ENCODE measurements at places on chromosomes 7 and 10.

GRCh38 chr7:69696054-69696591 lies 97.8 kb downstream of the AUTS2 start:
- DNase-seq: no peak

DNA sequence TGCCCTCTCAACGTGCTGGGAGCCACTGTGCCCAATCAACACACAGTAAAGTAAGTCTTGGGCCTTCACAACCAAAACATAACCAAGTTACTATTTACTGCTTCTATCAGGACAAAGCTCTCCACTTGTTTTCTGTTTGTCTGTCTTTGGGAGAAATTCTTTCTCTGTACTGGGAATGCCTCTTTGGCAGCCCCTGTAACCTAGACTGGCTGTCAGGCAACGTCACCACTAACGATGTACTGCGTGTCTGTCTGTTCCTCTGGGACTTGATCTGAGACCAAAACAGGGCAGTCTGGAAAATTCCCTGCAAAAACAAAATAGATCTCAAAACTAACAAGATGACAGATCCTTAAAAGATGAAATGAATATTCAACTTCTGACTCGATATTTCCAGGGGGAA lies 113.0 kb downstream of the SMURF1 start:
- DNase-seq: no peak

GRCh38 chr7:151218170-151218569 lies 7.9 kb upstream of the H2BK1 start:
- DNase-seq: no peak

DNA sequence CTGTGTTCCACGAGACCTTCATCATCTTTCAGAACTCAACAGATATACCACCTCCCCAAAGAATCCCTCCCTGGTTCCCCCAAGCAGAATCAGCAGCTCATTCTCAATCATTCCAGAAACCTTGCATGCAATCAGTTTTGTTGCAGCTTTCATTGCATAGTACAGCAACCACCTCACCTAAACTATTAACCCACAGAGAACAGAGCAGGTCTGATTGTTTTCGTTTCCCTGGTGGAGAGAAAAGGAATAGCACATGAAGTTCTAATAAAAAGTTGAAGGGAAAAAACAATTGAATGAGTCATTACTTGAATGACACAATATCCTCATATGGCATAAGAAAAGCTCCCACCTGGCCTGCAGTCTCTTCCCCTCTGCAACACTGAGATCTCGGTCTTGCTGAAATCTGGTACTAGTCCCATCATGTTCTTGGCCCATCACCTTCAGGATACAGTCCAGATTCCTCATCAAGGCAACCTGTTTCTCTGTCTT lies 147.1 kb upstream of the GDF10 start:
- DNase-seq: no peak

DNA sequence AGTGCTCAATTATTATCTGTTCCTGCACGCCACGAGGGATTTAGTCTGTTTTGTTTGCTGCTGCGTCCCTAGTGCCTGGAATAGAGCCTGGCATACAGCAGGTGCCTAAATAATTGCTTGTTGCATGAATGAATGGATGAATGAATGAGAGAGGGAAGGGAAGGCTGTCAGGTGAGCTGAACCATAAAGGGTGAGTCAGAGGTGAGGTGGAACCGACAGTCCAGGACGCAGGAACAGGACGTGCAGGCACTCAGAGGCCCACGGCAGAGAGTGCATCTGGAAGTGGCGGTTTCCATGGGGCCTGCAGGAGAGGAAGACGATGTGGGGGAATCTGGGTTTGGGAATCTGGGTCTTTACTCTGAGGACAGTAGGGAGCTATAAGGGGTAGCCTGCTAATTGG lies 17.7 kb upstream of the PPIF start:
- DNase-seq: no peak

DNA sequence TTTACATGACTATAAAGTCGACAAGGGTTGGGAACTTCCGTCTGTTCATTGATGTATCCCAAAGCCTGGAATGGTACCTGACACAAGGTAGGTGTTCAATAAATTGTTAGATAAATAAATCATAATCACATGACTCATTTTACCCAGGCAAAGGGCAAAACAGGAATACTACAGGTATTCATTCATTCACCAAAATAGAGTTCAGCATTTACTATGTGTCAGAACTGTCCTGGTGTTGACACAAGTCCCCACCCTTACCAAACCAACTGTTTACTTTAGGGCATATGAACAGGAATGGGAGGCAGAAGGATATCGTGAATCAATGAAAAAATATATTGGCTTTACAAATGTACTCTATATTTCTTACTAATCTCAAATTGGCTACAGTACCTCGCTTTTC lies 666 bp upstream of the YAE1 start:
- no peak for DNase-seq

DNA sequence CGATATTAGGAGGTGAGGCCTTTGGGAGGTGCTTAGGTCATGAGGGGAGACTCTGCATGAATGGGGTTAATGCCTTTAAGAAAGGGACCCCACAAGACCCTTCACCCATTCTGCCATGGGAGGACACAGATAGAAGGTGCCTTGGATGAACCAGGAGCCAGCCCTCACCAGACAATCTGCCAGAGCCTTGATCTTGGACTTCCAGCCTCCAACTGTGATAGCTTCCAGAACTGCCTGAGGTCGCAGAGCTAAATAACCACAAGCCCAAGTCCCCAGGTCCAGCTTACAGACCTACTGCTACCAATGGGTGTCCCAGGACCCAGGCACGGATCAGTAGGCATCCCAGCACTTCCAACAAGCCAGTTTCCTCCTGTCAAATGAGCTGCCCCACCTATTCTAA lies 37.5 kb downstream of the TNS3 start:
- DNase-seq: no peak

- no peak for DNase-seq
These were observed 53.0 kb upstream of the EBF3 start for GRCh38 chr10:130016993-130017630.

- no peak for DNase-seq
These were observed 354.2 kb upstream of the ZWINT start for GRCh38 chr10:56715262-56715661.

DNA sequence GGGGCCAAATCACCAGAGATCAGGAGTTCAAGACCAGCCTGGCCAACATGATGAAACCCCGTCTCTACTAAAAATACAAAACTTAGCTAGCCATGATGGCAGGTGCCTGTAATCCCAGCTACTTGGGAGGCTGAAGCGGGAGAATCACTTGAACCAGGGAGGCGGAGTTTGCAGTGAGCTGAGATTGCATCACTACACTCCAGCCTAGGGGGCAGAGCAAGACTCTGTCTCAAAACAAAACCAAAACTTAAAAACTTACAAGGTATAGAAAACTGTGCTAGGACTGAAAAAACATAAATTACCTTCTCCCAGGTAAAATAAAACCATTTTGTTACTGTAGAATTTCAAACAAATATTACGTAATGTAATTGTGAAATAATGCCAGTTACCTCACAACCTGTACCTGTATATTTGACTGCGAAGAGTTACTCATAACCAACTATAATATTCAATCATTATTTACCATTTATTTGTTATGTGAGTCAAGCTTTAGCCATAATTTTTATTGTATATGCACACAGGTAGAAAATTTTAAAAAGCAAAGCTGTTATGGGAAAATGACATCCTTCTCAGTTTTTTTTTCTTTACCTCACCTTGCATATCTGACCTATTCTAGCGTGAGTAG lies 180.9 kb downstream of the SEMA3A start:
- no peak for DNase-seq

- no peak for DNase-seq
These were observed 47.5 kb downstream of the CCSER2 start for GRCh38 chr10:84375881-84376280.

GRCh38 chr10:119673271-119673670 lies 22.1 kb downstream of the BAG3 start:
- DNase-seq: no peak

DNA sequence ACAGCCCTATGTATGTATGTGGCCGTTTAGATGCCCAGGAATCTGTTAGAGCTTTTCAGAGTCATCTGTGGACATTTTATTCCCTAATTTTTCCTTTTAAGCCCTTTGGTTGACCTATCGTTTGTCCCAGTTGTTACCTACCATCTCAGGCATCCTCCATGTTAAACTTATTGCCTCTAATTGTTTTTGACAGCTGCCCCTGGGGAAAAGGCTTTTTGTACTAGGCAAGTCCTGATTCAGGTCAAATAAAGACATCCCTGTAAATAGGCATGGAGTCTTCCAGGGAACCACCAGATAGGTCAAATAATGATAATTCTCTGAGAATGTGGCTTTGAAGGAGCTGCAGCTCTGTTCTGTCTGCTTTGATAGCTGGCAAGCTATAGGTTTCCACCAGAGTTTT lies 87.7 kb upstream of the CYP26C1 start:
- DNase-seq: no peak

- no peak for DNase-seq
These were observed 205.2 kb downstream of the FAM107B start for GRCh38 chr10:14569274-14570060.

DNA sequence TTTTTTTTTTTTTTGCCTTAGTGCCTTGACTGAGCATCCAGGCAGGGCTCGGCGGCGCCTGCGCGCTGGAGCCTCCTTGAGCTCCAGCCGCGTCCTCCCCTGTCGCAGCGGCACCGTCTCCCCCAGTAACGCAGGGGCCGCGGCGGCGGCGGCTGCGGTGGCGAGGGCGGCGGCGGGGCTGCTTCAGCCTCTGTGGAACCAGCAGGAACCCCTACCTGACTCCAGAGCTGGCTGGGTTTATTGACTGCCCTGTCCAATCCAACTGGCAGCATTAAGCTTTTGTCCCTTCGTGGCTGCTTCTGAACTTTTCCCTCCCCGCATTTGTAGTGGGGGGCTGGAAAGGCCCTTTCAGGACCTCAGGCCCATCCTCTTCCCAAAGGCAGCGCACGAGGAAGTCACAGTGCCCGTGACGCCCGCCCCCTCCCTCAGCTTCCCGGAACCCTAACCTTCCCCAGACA lies at the start of gene GPR85:
GPR85 (minus strand) TSS at position 397 of the 458 bp plus-strand sequence. CDS start 2,106 bp downstream, outside the sequence.
- no peak for DNase-seq

DNA sequence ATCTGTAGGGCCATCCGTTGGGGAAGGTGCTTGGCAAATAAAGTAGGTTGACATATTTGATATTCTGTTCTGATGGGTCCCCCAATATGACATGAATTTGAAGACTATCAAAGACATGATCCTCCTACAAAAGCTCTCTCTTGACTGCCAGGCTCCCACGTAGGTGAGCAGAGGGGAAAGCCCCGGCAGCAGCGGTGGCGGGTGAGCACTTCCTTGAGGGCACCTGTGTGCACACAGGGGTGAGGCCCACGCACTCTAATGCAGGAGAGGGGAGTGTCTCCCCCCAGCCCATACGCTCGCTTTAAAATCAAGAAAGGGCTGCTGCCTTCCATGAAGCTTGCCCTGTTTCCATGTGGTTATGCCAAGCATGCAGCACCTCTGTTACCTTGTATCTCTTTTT lies 100.4 kb downstream of the TAX1BP1 start:
- no peak for DNase-seq

- DNase-seq: no peak
These were observed 29.7 kb upstream of the TAS2R16 start for GRCh38 chr7:123024989-123025758.

DNA sequence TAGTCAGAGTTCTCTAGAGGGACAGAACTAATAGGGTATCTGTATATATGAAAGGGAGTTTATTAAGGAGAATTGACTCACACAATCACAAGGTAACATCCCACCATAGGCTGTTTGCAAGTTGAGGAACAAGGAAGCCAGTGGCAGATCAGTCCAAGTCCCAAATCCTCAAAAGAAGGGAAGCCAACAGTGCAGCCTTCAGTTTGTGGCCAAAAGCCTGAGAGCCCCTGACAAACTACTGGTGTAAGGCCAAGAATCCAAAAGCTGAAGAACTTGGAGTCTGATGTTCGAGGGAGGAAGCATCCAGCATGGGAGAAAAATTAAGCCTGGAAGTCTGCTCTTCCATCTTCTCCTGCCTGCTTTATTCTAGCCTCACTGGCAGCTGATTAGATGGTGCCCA lies 1107.2 kb upstream of the CELF2 start:
- no peak for DNase-seq

GRCh38 chr7:33886149-33886623 lies 19.2 kb upstream of the BMPER start:
- no peak for DNase-seq
